Left ventricle myocardium inferior (tissue), 1 donor: ENCODE measurements at places on chromosomes 6 and 20. TPM values are rescaled to one million over a fixed set of nuclear protein-coding genes. Genes with fewer than 3 reads are reported as not detected.

Gene SLC17A1
- not detected for total RNA-seq

Gene TOMM34
- 11.4 TPM for total RNA-seq

Gene DOP1A
- total RNA-seq = 18.1 TPM

GRCh38 chr6:159043947-159044346 is 844 bp downstream of the TAGAP start:
- no peak for DNase-seq

DNA sequence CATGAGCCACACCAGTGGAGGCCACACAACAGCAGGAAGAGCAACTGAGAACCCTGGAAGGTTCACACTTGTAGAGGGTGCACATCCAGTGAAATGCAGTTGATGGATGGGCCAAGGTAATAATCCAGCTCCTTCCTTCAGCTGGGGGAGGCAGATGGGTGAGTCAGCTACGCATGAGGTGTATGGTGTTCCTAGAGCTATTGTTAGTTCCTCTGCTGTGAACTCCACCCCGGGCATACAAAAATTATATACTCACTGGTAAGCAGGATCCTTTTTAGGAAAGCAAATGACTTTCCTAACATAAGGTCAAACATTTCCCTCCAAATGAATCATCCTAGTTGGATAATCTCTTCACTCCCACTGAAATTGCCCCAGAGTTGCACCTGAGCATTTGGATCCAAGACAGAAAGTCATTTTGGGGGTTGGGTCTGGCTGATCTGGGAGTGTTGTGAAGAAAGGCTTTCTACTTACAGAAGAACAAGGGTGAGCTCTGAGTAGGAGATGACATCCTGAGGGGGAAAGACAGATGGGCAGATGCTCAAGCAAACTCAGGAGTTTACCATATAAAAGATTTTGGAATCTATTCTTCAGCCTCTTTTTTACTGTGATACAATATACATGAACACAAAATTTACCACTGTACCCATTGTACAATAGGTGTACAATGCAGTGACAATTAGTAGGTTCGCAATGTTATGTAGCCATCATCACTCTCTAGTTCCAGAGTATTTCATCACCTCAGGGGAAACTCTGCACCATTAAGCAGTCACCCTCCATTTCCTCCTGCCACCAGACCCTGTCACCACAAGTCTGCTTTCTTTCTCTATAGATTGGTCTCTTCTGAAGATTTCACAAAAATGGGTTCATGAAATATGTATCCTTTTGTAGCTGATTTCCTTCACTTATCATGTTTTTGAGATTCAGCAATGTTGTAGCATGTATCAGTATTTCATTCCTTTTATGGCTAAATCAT is 11.1 kb downstream of the HLA-F start:
- no peak for DNase-seq

- DNase-seq = no peak
These were observed 14.3 kb downstream of the PHF3 start for GRCh38 chr6:63649847-63650265.
